ENCODE measurements at places on chromosomes 13 and 19.

DNA sequence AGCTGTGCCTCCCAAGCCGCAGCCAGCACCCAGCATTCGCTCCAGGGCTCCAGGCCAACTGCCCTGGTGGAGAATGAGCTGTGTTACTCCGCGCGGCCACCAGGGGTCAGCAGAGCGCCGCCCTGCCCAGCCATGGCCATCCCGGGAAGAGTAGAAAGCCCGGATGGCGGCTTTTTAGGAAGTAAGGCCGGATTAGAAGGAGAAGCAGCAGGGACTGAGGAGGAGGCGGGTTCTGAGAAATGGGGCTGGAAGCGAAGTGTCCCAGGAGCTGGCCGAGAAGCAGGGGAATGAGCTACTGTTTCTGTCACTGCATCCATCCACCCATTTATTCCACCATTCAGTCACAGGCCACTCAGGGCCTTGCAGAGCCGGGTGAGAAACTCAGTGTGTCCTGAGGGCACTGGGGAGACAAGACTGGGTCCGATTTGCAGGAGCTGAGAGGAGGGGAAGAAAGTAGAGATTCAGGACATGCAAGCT is 6.6 kb upstream of the NPAS1 start:
- DNase-seq = no peak

DNA sequence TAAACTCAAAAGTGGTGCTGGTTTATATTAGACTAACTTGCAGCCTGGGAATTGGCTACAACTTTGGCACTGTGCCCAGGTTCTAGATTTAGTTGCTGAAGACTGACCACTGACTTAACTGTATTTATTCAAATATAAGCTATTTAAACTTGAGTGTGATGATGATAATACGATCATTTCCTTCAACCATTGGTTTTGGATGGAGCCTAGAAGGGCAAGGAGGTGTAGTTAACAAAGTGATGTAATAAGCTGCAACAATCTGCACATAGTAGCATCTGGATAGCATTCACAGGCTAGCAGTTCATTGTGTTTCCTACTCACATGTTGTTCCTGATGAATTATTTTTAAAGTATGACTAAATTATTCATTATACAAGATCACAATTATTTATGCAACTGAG is 55.2 kb upstream of the DACH1 start:
- DNase-seq = no peak

DNA sequence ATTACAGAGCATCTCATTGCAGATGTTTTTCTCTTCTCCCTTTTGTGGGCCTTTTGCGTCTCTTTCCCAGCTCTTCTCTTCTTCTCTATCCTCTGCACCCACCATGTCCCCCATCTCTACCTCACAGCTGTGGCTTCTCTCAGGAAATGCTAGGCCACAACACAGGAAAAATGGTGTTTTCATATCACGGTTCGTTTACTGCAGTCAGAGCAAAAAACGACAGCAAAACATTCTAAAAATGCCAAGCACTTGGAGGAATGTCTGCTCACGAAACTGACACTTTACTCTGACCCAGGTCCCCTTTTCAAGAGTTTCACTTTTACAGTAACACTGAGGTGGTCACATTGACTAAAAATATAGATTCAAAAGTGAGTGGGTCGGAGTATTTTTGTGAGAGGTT is 152.2 kb downstream of the DCT start:
- no peak for DNase-seq

GRCh38 chr13:27450921-27451471 is 632 bp upstream of the MTIF3 start:
- no peak for DNase-seq

- DNase-seq = no peak
Observed at GRCh38 chr13:21050288-21051197, 10.8 kb downstream of the LATS2 start.

DNA sequence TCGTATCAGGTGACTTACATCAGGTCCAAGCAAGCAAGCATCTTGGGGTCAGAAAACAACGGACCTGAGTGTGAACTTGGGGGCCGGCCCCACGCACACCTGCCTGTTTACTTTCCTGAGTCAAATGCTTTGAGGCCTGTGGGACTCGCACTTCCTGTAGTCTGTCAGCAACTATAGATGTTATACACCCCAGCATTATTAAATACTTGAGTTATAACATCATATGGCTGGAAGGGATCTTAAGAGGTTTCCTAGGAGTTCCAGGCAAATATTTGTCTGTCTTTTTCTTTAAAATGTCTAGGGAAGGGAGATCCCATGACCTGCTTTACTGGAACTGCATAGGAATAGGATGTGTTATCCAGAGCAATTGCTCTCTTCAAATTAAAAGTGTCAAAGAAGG is 280.6 kb downstream of the SHISA2 start:
- no peak for DNase-seq

- DNase-seq = no peak
Observed at GRCh38 chr19:45500918-45501729, 2.9 kb downstream of the PPM1N start.

DNA sequence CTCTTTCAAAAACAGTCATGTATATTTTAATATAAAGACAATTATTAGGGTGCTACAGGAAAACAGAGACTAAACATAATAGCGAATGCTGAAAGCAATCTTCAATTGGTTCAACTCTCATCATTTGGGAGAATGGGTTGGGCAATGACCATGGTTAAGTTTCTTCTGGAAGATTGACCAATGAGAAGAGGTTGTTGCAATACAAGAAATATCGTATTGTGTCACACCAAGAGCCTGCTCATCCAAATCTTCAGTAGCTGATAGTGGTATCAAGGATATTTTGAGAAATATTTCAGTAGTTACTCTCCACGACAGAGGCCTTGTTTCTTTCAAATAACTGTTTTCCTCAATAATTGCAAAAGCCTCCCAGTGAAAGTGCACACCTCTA is 83.0 kb upstream of the FNDC3A start:
- DNase-seq = no peak

GRCh38 chr13:41995946-41996345 is 35.0 kb upstream of the VWA8 start:
- no peak for DNase-seq

DNA sequence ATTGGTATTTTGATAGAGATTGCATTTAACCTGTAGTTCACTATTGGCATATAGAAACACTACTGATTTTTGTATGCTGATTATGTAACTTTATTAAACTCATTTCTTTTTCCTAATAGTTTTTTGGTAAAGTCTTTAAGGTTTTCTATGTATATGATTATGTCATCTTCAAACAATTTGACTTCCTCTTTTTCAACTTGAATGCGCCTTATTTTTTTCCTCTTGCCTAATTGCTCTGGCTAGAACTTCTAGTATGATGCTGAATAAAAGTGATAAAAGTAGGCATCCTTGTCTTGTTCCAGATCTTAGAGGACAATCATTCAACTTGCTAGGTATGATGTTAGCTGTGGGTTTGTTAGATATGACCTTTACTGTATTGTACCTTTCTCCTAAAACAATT is 1034.9 kb downstream of the PCDH9 start:
- no peak for DNase-seq

GRCh38 chr13:77810878-77811277 is 107.8 kb downstream of the EDNRB start:
- DNase-seq = no peak

- no peak for DNase-seq
Observed at GRCh38 chr19:10138879-10139795, 19.4 kb upstream of the EIF3G start.

- no peak for DNase-seq
Observed at GRCh38 chr13:50685491-50685890, 158.0 kb downstream of the DLEU7 start.

- no peak for DNase-seq
Observed at GRCh38 chr19:7427944-7428343, 60.9 kb downstream of the PEX11G start.
